ENCODE measurements at places on chromosomes 11 and 22.

DNA sequence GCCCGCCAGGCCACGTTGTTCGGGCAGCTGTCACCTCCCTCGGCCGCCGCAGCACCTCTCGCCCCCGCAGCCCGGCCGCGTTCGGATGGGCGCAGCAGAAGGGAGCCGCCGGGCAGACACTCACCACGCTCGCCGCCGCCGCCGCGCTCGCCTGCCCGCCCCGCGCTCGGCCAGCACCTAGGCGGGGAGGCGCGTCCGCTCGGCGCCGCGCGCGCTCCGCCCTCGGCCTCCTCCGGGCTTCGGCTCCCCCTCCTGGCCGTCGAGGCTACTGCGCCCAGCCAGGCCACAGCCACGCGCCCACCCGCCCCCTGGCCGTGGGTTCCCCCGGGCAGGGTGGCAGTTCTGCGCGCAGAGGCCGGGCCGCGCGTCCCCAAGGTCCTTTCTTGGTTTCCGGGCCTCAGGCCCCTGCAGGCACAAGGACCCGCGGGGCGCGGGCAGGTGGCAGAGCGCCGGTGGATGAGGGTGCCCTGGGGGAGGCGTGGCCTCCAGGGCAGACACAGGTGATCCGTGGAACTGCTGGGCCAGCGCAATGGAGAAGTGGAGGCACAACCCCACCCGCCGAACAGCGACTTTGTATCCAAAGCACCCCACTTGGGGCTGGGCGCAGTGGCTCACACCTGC is at the start of gene SLC25A22:
Gene SLC25A22, minus strand, starts transcription at position 189 of the 621 bp plus-strand sequence. CDS start 3,275 bp downstream, outside the sequence.
- DNase-seq = peak; percentile 80

DNA sequence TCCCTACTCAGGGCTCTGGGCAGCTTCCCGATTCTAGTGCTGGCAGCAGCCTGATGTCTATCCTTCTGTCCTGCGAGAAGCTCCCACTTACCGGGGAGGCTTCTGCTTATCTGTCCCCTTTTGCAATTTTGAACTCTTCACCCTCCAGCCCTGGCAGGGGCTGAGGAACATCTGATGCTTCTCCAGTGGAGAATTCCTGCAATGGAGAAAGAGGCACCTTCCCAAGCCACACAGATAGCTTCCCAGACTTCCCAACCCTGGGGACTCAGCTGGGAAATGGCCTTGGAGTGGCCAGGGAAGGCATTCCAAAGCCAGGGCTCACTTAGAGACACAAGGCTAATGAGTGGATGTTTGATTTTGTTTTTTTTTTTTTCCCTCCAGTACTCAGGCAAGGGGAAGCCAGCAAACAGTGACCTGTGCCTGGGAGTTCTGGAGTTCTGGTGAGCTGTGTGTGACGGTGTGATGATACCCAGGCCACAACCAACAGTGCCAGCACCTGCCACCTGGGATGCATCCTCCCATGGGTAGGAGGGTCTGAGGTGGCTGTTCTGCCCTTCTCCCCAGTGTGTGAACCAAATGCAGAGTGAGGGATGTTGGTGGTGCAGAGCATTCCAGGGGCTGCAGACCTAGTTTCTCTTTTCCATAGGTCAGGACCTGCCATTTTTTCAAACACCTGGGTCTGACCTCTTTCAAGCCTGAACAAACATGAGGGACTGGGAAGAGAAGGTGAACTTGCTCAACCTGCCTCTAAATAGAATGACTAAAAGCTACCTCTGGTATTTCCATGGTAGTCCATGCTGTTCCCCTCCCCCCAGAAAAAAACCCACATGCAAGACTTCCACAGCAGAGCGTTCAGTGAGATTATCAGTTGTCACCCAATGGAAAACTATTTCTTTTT is 95.1 kb downstream of the CCDC81 start:
- no peak for DNase-seq

- peak; percentile 78 for DNase-seq
Observed at GRCh38 chr11:44936525-44936924, 14.2 kb downstream of the TP53I11 start.

DNA sequence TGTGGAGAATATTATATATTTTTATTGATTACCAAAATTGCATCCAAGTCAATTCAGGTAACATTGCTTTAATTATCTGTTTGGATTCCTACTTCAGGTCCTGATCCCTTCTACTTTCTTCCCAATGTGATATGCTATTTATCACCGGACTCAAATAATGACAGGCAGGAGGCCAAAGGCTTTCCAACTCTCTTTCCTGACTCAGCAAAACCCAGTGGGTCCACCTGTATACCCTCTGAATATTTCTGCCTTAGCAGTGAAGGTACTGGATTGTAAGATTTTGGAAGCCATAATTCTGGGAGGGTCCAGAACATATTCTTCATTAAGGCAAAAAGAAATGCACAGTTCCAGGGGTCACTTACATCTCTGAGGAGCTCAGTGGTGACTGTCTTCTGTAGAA is 260.2 kb upstream of the UBASH3B start:
- no peak for DNase-seq

- no peak for DNase-seq
Observed at GRCh38 chr22:50170453-50171318, at the start of gene PANX2. Gene PANX2 (plus strand): TSS chr22:50170731. CDS start chr22:50170731, 0 bp downstream.

DNA sequence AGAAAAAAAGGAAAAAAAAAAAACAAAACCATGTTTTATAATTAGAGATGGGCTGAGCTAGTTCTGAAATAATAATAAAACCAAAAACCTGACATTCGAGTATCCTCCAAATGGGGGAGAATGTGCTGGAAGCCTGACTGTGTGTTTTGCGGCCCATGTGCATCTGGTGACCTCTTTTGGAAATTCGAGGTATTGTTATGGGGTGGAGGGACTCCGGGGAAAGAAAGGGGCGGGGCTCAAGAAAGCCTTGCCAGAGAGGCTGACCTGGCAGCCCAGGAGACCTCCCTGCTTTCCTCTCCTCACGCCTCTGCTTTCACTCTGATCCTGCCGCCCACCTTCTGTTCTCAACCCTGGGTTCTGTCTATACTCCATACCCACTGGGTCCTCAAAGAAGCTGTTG is 72.9 kb downstream of the CTTN start:
- no peak for DNase-seq

DNA sequence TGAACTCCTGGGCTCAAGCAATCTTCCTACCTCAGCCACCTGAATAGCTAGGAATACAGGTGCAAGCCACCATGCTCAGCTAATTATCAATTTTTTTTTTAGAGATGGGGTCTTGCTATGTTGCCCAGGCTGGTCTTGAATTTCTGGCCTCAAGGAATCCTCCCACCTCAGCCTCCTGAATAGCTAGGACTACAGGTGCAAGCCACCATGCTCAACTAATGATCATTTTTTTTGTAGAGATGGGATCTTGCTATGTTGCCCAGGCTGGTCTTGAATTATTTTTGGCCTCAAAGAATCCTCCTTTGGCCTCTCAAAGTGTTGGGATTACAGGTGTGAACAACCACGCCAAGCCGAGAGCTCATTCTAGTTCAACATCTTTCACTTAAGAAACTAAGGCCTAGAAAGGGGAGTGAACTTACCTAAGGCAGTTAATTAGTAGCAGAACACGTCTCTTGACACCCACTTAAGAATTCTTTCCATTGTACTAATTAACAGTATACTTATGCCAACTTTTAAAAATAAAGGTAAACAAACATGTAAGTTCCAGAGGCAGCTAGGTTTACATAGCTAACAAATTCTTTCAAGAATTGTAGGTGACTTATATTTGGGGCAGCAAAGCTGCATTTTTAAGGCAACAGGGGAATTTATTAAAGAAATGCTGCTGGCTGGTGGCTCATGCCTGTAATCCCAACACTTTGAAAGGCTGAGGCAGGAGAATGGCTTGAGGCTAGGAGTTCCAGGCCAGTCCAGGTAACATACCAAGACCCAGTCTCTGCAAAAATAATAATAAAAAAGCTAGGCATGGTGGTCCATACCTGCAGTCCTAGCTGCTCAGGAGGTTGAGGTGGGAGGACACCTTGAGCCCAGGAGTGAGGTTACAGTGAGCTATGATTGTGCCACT is 9.6 kb downstream of the ZBED5 start:
- DNase-seq = no peak

- no peak for DNase-seq
Observed at GRCh38 chr11:101428918-101429317, 154.9 kb downstream of the TRPC6 start.

GRCh38 chr11:128297805-128298204 is 289.6 kb downstream of the ETS1 start:
- no peak for DNase-seq

DNA sequence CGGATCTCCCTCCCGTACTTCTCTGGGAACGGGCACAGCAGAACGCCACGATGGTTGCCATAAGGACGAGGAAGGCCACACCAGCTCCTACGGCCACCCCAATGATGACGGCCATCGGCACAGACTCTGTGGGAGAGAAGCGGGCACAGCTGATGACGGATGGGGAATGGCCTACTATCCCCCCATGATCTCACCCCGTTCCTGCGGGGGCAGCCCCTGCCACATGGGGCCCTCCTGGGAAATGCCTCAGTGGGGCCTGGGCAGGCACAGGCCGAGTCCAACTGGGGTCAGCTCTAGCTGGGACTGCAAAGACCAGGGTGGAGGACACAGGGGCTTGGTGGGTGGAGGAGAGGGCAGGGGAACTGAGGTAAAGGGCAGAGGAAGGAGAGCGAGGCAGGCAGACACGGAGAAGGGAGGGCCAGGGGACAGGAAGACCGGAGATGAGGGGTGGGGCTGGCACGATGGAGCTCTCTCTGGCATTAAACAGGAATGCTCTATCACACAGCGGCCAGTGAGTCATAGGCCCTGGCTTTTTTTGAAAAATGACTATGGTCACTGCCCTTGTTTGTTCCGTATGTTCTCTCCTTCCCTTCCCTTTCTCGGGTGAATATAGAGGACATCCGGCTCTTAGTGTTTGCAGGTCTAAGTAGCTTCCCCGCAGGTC is 76.0 kb downstream of the ST3GAL4 start:
- DNase-seq = no peak

DNA sequence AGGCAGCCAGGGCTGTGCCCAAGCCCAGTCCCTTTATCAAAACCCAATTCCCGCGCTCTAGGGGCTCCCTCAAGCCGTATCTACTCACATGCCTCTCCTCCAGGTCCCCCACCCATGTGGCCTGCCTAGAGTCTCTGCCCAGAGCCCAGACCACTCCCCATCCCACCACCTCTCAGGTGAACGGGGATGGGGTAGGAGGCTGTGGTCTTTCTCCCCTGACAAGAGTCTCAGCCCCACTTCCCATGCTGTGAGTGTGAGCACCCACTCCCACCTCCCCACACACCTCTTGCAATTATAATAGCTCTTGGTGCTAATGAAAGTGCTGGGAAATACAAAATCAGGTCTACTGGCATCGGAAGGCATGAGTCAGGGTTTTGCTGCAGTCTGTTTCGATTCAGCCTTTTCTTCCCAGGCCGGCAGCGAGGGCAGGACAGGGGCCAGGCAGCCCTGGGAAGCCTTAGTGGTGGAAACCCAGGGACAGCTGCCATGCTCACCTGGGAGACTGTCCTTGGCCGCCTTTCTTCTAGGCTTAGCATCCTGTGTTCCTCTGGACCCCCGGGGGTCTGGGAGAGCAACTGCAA is 16.7 kb upstream of the TMPRSS4 start:
- no peak for DNase-seq

DNA sequence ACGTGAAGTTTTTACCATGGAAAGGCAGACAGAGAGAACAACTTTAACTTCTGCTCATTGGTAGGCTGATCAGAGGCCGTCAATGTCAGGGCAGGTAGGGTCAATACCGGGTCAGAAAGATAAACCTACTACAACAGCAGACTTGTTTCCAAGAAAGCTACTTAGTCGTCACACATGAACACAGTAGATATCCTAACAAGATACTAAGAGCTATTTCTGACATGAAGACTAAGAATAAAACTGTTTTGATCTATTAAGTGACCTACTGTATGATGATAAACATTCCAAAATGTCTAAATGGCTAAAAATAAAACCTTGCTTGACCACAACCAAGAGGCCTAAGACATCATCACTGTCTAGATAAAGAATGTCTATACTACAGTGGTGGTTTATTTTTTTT is 231.3 kb downstream of the CADM1 start:
- DNase-seq = no peak

- DNase-seq = no peak
Observed at GRCh38 chr11:12206529-12206928, 96.1 kb downstream of the MICAL2 start.

GRCh38 chr22:21920341-21921183 is 32.1 kb downstream of the PPM1F start:
- DNase-seq = no peak

- no peak for DNase-seq
Observed at GRCh38 chr11:22634897-22635629, 9.4 kb upstream of the FANCF start.

DNA sequence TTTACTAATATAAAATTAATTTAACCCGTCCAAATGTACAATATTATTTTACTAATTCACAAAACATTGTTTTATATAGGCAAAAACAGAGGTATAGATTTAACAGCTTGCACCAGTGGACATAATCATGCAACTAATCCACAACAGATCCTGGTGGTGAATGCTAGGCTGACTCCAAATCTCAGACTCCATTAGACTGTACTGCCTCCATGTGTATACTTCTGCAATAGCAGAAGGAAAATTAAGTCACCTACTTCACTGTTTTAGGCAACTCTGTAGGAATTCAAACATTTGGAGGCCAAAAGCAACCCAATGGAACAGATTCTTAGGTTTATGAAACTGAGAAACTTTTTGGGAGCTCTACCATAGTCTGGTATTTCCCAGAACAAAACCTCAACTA is 30.0 kb upstream of the RAB39A start:
- no peak for DNase-seq

GRCh38 chr11:35143297-35144135 is 4.5 kb downstream of the CD44 start:
- DNase-seq = no peak

DNA sequence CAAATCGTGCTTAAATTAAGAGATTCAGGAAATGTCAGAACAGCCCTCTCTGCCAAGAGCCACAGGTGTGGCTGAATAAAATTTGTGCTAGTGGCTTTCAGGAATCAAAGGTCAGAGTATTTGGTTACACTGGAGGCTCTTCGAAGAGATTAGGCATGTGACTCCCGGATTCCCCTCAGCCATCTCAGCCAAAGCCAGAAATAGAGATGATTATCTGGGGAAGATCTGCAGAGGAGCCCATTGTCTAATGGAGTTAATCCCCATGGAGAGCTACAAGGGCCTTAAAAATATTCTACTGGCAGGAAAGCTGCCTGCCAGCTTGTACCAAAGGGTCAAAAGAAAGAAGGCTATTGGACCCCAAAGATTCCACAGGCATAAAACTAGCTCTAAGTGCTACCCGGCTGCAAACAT is 1259.5 kb downstream of the TBC1D22A start:
- DNase-seq = no peak

DNA sequence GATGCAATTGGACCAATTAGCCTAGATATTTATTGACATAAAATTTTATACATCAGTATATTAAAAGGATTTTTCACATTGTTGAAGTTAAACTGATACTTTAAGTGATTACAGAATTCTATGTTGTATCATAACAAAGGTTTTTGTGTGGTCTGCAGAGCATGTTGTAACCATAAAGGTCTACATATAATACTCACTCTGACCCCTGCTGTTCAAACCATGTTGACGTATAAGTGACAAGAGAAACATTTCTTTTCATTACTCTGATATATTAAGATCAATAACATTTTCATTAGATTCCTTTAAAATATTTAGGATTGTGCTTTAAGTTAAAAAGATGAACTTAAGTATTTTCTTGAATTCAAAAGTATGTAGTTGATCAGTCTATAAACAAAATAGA is 63.9 kb downstream of the GAS2 start:
- no peak for DNase-seq

GRCh38 chr22:39723899-39724351 is 153.4 kb downstream of the CACNA1I start:
- DNase-seq = no peak

- no peak for DNase-seq
Observed at GRCh38 chr11:92765965-92766371, 203.5 kb upstream of the MTNR1B start.

All from activated T-cell treated with anti-CD3 and anti-CD28 coated beads for 24 hours (primary cell).